ENCODE measurements at places on chromosomes 4 and X.
A peak's percentile ranks its signal among the peaks of the same experiment; 100 is the strongest.

DNA sequence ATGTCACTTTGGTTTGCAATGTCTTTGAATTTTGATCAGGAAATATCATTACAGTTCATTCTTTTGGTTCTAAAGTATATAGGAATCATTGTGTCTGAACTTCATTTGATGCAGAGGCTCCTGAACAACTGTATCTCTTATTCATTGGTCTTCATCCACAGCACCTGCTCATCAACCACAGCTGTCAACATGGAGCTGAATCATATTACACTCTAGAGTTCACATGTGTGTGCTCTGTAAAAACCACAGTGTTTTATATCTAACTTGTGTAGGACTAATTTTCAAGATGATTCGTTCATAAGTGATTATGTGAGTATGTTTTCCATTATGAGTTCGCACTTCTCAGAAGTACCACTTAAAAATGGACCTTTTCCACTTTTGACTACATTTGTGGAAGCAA lies 643.3 kb upstream of the FAM241A start:
- DNase-seq = no peak

DNA sequence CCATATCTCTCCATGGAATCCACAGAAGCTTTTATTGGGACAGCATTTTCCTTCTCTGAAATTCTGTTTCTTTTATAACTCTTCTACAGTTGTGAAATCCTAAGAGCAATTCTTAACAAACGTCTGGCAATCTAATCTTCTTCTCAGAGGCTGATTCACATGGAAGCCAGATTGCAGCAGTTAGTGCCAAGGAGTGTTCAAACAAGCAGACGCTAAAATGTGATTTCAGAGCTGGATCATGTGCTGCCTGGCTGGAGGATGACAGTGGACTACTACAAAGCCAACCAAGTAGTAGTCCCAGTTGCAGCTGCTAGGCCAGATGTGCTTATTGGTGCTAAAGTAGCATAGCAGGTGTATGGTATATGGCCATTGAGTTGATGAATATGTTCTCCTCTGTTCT lies 27.7 kb upstream of the GLRB start:
- DNase-seq = peak; percentile 93

- DNase-seq = peak; percentile 60
These were observed 11.3 kb downstream of the BLOC1S4 start for GRCh38 chr4:6727081-6727942.

DNA sequence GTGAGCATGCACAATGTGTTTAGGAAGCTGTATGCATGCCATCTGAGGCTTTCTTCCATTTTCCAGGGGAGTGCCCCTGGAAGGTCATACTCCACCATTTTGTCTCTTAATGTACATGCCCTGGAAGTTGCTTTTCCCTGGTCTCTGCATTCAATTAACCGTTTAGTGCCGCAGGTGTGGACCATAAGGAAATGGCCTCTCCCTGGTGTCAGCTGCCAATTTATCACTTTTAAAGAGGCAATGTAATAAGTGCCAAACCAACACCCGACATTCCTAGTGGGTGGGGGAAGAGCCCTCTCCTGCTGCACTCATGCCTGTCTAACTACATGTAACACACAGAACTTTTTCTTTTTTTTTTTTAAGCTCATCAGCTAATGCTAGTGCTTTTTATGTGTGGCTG lies 7.1 kb upstream of the BST1 start:
- DNase-seq = no peak

DNA sequence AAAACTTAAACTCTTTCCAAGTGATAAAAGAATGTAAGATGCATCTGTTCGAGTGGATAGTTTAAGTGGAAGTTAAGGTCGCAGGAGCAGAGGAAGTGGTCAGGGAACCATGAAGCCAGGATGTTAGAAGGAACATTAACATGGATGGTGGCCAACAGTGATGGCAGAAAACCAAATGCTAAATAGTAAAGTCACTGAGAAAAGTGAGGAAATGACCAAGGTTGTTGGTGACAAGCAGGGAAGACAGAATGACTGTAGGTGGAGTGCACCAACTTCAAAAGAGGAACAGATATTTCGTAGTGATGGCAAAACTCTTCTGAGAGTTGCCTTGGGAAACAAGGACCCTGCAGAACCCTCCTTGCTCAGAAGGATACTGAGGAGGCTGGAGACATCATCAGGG lies 226.2 kb downstream of the PALLD start:
- peak; percentile 74 for DNase-seq

DNA sequence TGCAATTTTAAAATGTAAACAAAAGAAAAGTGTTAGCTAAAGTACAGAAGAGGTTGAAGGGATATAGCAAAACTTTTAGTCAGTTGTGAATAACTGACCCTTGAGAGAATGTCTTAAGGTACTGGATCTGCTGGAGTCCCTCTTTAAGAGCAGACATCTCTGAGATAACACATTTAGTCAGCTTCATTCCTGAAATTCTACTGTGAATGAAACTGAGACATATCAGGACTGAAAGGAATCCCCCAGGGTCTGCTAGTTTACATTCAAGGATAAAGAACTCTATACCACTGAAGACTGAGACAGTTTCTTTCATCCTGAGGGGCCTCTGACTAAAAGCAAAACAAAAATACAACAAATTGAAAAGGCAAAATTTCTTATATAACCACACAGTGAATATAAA lies 54.4 kb downstream of the PGRMC1 start:
- no peak for DNase-seq

- DNase-seq = no peak
These were observed 87.8 kb downstream of the CLNK start for GRCh38 chr4:10596586-10597290.

- no peak for DNase-seq
These were observed 121.6 kb upstream of the PUDP start for GRCh38 chrX:7269589-7269988.

DNA sequence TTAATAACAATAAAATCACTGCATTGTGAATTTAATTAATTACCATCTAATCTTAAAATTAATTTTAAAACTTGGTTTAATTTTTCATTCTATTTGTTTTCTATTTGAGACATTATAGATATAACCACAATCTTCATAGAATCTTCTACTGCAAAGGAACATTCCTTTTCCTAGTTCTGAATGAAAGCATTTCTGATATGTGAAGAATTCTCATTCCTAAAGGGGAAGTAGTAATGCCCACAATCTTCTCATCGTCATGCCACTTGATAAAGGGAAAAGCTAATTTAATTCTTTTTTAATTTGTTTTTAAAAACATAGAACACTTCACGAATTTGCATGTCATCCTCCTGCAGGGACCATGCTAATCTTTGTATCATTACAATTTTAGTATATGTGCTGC lies 23.7 kb downstream of the MGARP start:
- DNase-seq = no peak

- DNase-seq = no peak
These were observed 4.5 kb downstream of the CXXC4 start for GRCh38 chr4:104490096-104490769.

DNA sequence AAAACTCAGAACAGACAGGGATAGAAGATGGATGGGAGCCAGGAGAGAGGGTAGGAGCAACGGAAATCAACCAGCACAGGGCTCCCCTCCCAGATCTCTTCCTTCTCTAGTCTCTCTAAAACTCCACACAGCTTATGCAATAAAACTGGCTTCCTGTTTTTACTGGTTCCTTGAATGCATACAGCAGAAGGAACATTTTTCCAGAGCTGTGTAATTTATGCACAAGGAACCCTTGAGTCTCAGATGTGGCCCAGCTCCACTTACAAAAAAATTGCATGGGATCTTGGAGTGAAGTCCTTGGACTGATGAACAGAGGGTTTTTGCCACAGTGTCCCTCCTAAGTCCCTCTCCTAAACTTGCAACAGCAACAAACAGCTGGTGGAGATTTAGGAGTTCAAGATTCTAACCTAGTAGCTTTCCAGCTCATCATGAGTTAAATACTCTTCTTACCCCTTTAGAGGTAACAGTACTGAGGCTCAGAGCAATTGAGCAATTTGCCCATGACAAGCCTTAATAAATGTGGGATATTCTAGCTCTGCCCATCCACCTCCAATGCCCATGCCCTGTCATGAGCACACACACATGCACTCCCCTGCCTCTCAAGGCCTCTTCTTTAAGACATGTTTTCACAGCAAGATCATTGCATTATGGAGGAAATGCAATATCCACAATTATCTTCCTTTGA lies 18.4 kb upstream of the CC2D2A start:
- DNase-seq = peak; percentile 80

GRCh38 chrX:23799469-23800065 lies 16.6 kb downstream of the SAT1 start:
- DNase-seq = peak; percentile 80

GRCh38 chr4:48141048-48141447 lies 7.0 kb upstream of the TXK start:
- DNase-seq = peak; percentile 68

DNA sequence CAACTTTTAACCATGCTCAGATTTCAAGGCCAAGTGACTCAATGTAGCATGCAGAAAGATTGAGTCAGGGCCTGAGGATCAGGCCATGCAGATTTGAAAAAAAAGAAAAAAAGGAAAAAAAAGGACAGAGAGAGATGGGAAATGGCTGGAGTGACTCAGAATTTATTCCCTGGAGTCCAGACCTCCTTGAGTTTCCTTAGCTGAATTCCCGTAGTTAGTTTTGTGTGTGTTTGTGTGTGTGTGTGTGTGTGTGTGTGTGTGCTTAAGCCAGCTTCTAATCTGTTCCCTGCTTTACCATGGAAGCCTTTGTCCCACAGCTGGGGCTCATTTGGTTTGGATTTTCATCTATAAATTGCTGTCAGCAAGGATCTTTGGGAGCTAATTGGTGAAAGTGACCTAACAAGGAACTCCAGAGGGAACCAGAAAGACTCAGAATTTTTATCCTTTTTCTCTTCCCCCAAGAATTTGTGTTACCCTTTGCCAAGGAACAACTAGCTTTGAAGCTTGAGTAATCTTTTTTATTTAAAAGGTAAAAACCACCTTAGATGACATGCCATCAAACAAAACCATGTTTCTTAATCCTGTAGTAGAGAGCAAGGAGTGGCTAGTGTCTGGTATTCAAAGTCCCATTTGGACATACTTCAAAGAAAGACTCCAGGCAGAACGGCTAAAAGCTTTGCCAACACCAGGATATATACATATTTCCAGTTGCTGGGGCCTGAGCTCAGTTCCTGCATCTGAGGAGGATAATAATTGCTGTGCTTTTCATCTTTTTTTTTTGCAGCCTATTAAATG lies 109.0 kb upstream of the DDIT4L start:
- DNase-seq = peak; percentile 96

Measured in fibroblast of pulmonary artery (primary cell).